ENCODE measurements at places on chromosomes 5 and 9.

DNA sequence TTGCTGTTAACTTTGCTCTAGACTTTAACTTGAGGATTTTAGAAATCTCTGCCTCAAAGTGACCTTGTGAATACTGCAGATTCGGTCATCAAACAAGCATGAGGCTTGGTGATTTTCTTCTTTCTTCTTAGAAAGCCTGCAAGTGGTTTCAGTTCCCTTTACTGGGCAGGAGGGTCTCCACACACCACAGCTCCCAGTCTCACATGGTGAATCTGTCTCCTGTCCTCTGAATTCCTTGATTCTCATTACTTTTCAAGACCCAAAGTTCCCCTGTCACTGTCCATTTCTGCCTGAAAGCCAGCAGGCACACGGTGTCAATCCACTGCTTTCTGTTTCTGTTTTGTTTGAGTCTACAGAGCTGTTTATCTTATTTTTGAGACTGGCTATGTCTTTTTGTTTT lies 14.1 kb downstream of the HSPB3 start:
- H3K27ac ChIP-seq, result no peak overlapping the region
- peaks cover 4% of the 10 kb centered on the region for H3K4me1 ChIP-seq
- no peak for DNase-seq
- H3K36me3 ChIP-seq, result no peaks in the 10 kb centered on the region
- no peak overlapping the region for H3K4me3 ChIP-seq

- H3K4me1 ChIP-seq, result peaks cover 14% of the 10 kb centered on the region
- no peak overlapping the region for H3K4me3 ChIP-seq
- peaks cover 34% of the 10 kb centered on the region for H3K27me3 ChIP-seq
- no peak overlapping the region for H3K27ac ChIP-seq
Measured at GRCh38 chr9:128415281-128415680, 5.4 kb upstream of the CERCAM start.

- H3K27ac ChIP-seq, result no peak overlapping the region
- no peaks in the 10 kb centered on the region for H3K27me3 ChIP-seq
- DNase-seq, result no peak
- H3K36me3 ChIP-seq, result no peaks in the 10 kb centered on the region
- no peaks in the 10 kb centered on the region for H3K4me1 ChIP-seq
Measured at GRCh38 chr5:137611011-137611580, 112.0 kb upstream of the SPOCK1 start.

- no peak overlapping the region for H3K27ac ChIP-seq
- no peaks in the 10 kb centered on the region for H3K36me3 ChIP-seq
- no peaks in the 10 kb centered on the region for H3K27me3 ChIP-seq
Measured at GRCh38 chr9:107078061-107078460, 205.0 kb upstream of the RAD23B start.

- no peak for DNase-seq
- no peak overlapping the region for H3K4me3 ChIP-seq
- peaks cover 11% of the 10 kb centered on the region for H3K36me3 ChIP-seq
Measured at GRCh38 chr9:122036988-122037387, 56.1 kb downstream of the TTLL11 start.
